Skeletal muscle cell (primary cell): ENCODE measurements at places on chromosomes 6 and 20.
A peak's percentile ranks its signal among the peaks of the same experiment; 100 is the strongest.

DNA sequence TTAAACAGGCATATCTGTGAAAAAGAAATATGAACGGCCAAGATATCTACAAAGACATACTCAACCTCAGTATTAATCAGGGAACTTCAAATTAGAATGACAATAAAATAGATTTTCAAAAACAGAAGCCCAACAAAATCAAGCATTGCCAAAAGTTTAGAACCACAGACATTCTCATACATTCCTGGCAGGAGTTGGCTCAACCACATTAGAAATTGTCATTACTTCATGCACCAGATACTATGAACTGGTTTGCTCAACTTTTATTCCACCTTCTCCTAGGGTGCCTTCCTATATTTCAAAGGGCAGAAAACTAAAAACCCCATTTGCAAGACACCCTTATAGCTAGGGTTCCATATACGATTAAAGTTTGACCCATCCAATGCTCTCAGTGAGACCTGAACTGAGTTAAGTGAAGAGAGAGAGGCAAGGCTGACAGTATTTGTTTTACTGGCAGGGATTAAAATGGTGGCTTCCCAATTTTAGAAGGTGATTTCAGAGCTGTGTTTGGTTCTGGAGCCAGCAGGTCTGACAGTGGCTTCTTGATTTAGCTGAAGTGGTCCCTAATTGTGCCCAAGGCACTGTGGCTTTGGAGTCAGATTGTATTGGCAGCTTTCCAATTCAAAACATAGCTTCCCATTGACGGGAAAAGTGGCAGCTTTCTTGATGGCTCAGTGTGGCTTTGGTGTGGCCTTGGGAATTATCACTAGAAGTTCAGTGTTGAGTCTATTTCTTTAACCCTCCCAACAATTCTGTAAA, 77.1 kb upstream of the CDYL start:
- DNase-seq = no peak

DNA sequence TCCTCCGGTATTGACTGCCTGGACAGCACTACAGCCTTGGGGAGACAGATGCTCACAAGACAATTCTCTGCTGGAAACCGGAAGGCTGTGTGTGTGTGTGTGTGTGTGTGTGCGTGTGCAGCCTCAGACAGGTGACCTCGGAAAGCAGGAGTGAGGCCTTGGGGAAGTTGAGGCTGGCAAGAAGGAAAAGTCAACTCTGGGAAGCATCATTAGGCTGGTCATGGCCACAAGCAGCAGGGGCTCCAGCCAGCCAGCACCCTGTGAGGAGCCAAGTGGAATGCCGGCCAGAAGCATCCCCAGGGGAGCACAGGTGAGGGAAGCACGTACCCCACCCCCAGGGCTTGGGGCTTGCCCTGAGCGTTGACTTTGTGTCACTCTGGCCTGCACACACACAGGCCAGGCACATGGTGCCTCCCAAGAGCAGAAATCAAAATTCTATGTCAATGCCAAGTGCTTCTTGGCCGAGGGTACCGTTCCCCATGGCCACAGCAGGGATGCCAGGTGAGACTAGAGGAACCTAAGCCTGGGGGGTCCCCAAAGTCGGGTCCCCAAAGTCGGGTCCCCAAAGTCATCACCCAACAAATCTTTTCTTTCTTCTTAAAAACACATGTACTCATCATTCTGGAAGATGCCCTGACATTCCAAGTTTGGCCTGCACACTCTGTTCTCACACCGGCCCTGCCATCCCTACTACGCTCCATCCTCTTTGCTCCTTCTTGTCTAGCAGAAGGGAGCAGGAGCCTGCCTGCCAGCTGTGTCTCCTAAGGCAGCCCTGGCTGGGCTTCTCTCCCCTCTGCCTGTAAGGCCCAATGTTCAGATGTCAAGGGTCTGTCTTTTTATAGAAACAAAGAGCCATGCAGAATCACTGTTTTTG, 26.7 kb downstream of the FOXA2 start:
- no peak for DNase-seq

- no peak for DNase-seq
Measured at GRCh38 chr6:32852018-32852843, 1.3 kb downstream of the TAP1 start.

DNA sequence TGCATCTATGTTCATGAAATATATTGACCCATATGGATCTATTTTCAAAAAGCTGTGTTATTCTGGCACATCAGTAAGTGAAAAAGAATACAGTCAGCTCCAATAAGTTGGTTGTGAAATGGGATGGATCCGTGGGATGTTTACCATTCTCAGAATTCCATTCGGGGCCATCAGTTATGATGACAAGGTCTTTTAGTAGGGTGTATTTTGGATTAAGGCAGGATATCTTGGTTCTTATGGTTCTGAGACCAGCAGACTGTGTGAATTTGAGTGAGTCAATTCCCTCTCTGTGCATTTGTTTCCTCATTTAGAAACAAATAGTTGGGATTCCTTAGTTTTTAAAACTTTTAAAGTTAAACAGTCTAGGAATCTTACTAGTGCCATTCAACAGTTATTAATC, 287.4 kb downstream of the CD109 start:
- no peak for DNase-seq

- no peak for DNase-seq
Measured at GRCh38 chr6:56400273-56400672, 152.9 kb upstream of the COL21A1 start.

GRCh38 chr6:155112757-155113156, 117.6 kb downstream of the TIAM2 start:
- DNase-seq = no peak

GRCh38 chr6:155974359-155974758, 518.7 kb upstream of the NOX3 start:
- DNase-seq = no peak

GRCh38 chr20:4086771-4087687, 71.7 kb upstream of the RNF24 start:
- DNase-seq = no peak

- DNase-seq = no peak
Measured at GRCh38 chr6:82494367-82494766, 130.8 kb downstream of the TPBG start.

GRCh38 chr6:38146021-38146733, 326.6 kb downstream of the ZFAND3 start:
- no peak for DNase-seq

- no peak for DNase-seq
Measured at GRCh38 chr6:118216751-118217150, 309.7 kb downstream of the SLC35F1 start.

DNA sequence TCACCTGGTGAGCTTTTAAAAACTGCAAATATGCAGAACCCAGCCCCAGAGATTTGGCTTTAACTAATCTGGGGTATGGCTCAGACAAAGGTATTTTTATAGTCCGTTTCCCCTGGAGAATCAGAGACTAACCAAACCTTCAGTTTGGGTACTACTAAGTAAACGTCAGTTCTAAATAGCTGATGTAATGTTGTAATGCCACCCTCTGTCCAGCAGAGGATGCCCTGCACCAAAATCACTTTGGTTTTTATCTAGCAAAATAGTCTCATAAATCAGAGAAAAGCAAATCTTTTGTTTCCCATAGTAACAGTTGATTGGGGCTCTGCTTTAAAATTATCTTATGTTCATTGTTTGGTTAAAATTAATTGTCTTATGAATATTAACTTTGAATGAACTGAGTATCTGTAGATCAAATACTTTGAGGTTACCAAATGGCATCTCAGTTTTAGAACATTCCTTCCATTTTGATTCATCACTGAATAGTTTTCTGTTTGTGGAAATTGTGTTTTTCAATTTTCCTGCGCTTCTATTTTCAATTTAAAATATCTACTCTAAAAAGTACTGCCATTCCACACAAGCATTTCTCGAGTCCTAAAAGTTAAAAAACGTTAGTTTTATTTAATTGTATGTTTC, 278.3 kb upstream of the PLCB4 start:
- DNase-seq = no peak

GRCh38 chr6:20213271-20213798, 1.1 kb upstream of the MBOAT1 start:
- no peak for DNase-seq

- DNase-seq = no peak
Measured at GRCh38 chr6:15551262-15551661, 111.6 kb downstream of the DTNBP1 start.

DNA sequence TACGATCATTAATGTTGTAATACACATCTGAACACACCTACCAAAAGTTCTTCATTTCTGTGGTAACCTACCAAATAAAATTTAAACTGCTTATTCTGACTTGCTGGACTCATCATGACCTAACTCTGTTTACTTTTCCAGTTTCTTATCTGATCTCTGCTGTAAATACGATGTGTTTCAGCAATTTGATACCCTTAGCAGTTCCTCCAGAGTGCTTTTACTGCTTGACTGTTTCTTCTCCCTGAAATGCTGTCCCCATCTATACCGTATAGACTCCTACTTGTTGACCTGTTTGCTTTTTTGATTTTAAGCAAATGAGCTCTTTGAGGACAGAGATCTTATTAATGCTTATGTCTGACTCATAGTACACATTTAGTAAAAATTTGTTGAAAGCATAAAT, 119.5 kb downstream of the SCAF8 start:
- DNase-seq = no peak

GRCh38 chr20:62220666-62221568, 839 bp upstream of the HRH3 start:
- no peak for DNase-seq

DNA sequence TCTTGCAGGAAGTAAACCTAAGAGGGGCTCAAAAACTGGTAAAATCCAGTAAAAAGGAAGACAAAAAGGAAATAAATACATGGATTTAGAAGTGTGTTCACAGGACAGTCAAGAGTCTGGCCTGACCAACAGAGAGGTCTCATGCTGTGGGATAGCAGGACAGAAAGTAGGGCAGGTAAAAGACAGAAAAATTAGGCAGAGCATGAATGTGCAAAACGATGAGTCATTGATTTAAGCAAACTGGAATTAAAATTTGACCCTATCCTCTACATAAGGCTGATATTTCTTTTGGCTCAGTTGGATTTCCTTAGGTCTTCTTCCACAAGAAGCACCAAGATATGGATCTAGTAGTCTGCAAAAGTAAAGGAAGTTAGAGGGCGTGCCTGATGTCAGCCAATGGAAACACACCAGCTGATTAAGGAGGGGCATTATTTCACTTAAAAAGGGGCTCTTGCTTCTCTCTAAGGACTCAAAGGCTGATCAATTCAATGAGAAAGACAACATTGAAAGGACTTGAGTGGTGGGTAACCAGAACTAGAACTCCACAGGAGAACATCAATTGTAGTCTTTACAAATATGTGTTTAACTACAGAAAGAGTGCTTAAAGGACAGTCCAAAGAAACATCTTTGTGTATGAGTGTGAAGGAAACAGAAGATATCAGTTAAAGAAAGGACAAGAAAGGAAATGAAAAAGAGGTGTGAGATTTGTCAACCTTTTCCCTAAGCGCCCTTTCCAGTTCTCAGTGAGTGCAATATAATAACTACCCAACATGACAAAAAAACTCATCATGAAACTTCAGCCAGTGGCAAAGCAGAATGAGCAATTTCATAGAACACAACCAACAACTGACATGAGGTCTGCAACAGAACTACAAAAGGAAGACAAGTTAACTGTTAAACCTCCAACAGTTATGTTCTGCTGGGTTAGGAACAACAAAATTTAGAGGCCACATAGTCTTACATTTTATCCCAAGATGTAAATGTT, 19.4 kb upstream of the MYB start:
- DNase-seq = no peak

- DNase-seq = no peak
Measured at GRCh38 chr20:45154183-45154582, 20.5 kb upstream of the PI3 start.

DNA sequence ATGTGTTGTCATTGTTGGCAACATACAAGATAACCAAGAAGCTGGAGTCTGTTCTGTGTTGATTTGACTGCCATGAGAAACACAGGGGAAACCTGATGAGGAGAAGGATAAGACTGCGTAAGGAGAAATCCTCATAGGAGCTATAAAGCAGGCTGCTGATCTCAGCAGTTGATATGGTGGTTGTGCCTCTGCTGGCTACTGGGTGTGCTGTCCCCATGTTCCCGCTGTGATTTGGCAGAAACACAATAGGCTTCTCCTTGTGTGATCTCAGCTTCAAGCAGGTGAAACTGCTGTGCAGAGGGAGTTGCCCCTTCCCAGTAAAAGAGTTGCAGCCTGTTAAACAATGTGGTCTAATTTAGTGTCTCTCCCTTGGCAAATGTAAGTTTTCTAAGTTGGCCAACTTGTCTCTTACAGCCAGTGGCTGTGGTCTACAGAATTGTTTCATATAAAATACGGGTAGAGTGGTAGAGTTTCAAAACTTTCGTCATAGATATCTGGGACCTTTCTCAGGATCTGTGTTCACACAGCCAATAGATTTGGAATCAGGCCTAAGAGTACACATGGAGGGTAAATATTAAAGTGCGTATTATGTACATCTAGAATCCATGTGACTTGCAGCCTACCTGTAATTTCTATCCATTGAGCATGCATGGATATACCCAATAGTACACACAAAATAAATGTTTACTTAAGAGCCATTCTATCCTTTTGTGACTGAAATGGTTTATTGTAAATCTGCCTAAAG, 78.4 kb downstream of the RNF144B start:
- no peak for DNase-seq

- DNase-seq = no peak
Measured at GRCh38 chr6:96991618-96992342, 67.3 kb downstream of the KLHL32 start.

GRCh38 chr6:48959251-48960060, 503.6 kb downstream of the MMUT start:
- DNase-seq = no peak

GRCh38 chr6:133568970-133569889, 319.7 kb upstream of the TCF21 start:
- peak; percentile 74 for DNase-seq

GRCh38 chr6:107264357-107264840, 149.1 kb upstream of the BEND3 start:
- peak; percentile 72 for DNase-seq

GRCh38 chr6:110366256-110366655, 8.1 kb upstream of the METTL24 start:
- no peak for DNase-seq

DNA sequence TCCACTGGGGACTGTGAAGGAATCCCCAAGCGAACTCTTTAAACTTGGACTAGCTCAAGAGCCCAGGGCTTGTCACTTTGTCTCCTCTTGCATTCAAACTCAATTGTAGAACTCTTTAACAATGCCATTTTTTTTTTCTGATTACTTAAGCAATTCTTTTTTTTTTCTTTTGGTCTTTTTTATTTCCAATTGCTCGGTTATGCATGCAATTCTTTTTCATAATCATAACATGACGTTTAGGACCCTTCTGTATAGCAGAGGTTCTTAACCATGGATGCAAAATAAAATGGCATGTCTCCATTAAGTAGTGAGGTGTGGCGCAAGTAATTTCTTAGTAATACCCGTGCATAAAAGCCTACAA, 466 bp upstream of the BFSP1 start:
- no peak for DNase-seq

- no peak for DNase-seq
Measured at GRCh38 chr6:134730013-134730412, 219.9 kb downstream of the ALDH8A1 start.

GRCh38 chr6:158758451-158758860, 60.7 kb downstream of the EZR start:
- DNase-seq = no peak

DNA sequence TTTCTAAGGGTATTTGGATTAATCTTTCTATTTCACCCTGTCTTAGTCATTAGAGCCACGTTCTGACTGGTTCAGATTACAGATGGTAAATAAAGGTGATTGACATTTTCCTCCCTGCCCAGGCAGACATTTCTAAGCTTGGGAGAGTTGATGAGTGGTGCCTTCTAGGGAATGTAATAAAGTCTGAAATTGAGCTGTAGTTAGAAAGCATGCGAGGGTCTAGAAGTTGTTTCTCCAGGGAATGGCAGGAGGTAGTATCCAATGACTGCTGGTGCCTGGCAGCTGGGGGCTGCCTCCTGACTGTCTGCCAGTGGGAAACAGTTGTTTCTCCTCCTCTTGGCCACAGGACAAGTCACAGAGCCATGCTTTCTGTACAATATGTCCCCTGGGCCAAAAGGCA, 14.6 kb downstream of the EDN3 start:
- no peak for DNase-seq
